ENCODE measurements at places on chromosomes 2 and 18.
A peak's percentile ranks its signal among the peaks of the same experiment; 100 is the strongest.

DNA sequence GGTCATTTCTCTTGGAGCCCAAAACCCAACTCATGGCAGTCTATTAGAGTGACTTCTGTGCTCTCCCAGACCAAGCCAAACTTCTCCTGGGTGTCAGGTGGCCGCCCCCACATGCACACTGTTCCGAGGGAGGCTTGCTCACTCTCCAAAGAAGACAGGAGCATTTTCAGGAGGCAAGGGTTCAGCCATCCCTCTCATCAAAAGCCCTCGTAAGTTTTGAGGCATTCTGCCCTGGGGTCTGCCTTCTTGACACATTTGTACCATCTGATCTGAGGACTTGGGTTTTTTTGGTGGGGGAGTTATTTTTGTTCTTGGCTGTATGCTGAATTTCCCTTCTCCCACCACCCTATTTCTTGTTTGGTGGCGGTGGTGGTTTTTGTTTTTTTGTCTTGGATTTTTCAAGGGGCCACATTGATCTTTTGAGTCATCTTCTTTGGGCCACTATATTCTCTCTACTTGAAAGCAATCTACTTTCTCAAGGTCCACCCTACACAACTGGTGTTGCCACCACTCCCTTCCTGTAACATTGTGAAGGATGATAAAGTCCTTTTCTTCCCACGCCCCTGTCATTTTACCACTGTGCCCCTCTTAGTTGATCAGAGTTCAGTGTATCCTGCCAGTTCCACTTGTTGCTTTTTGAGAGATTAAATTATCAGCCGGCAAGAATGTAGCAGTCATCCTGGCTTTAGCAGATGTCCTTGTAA is 255.8 kb downstream of the CYP26B1 start:
- no peak for DNase-seq

GRCh38 chr2:200321780-200322534 is 15.5 kb downstream of the SPATS2L start:
- DNase-seq = no peak

- DNase-seq = peak; percentile 88
These were observed at the start of gene PTPN18 for GRCh38 chr2:130355578-130356431. TSS of gene PTPN18 (plus strand) at chr2:130356056. CDS start at chr2:130356108, 52 bp downstream.

DNA sequence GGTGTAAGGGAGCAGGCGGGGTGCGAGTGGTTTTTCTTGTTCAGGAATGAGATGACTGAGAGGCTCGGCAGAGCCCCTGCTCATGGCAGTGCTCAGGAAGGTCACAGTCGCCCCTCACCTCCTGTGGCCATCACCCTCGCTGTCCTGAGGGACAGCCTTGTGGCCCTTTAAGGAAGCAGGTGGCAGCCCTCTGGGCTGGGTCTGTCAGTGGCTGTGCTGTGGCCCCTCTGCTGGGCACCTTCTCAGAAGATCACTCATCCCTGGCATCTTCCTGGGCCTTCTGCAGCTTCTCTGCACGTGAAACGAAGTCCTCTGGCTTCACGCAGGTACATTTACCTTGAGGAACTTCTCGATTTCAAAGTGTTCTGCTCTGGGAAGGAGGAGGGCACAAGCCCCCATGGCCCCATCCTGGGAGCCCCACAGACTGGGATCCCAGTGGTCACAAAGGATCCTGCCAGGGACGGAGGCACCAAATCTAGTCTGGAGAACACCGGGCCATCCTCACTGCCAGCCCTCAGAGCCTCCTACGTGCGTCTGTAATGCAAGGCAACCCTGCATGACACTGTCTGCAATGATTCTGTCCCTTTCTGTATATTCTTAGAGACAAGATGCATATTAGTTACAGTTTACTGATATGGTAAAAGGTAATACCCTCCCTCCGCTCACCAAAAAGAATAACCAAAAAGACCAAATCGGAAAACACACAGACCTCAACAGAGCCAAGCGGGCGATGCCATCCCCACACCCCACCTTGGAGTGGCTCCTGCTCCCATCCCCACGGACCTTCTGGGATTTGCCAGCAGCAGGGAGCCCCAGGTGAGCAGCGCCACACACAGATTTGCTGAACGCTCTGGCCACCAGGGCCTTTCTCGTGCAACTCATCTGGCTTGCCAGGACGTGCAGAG is 25.9 kb upstream of the FAHD2A start:
- no peak for DNase-seq

All from Karpas-422 (cell line).